ENCODE measurements at places on chromosomes 2 and 18.

GRCh38 chr2:70095720-70096670, 8.7 kb downstream of the PCBP1 start:
- no peak for DNase-seq

DNA sequence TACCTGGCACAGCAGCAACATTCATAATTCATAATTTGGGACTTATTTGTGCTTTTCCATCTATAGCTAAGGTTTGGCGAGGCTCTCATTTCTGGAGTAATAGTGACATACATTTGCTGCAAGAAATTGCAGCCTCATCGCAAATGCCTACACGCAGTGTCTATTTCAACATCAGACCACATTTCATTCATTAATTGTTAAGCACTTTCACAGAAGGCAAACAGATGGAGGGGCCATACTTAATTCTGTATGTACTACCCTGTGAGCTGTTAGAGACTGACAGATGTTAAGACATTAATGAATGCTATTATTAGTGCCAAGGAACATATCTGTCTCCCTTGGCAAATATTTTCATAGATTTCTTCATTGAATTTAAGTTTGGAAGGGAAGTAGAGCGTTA, 125.7 kb downstream of the UXS1 start:
- DNase-seq, result no peak

DNA sequence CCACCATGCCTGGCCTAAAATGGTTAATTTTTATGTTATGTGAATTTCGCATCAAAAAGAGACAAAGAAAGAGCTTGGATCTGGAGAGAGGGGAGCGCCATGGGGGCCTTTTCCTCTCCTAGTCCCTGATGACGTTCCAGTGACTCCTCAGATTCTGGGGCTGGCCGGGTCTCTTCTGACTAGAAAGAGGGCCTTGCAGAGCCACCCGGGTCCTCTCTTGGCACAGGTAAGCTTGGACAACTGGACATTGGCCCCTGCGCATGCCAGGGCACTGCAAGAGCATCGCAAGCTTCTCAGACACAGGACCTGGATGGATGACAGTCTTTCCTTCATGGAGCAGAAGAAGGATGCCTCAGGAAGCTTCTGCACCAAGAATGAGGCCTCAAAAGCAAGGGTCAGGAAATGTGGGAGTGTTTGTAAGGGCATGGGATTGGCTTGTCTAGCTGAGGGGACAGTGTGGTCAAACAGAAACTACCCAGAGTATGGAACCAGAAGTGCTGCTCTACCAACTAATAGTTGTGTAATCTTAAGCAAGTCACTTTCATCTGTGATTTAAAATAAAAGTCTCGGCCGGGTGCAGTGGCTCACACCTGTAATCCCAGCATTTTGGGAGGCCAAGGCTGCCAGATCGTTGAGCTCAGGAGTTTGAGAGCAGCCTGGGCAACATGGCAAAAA, 35.2 kb downstream of the FOSL2 start:
- DNase-seq, result no peak

DNA sequence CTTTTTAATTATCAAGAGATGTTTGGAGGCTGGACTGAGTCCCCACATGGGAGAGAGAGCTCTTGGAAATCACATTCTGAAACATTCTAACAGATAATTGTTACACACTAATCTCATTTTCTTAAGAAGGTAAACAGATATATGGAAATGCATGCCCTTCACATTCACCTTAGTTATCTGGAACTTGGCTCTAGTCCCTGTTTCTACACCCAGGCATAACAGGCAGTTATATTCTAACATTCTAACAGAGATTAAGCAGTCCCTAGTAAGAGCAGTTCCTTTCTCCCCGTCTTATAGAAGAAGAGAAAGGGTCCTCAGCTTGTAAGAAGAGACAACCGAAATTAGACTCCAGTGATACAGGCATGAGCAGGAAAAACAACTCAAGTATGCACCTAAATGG, 385.4 kb downstream of the SOX11 start:
- DNase-seq, result no peak

GRCh38 chr18:76412818-76413565, 82.0 kb downstream of the ZNF516 start:
- no peak for DNase-seq

Measured in common myeloid progenitor, CD34-positive (primary cell).